ENCODE measurements at places on chromosomes 3 and 15.

DNA sequence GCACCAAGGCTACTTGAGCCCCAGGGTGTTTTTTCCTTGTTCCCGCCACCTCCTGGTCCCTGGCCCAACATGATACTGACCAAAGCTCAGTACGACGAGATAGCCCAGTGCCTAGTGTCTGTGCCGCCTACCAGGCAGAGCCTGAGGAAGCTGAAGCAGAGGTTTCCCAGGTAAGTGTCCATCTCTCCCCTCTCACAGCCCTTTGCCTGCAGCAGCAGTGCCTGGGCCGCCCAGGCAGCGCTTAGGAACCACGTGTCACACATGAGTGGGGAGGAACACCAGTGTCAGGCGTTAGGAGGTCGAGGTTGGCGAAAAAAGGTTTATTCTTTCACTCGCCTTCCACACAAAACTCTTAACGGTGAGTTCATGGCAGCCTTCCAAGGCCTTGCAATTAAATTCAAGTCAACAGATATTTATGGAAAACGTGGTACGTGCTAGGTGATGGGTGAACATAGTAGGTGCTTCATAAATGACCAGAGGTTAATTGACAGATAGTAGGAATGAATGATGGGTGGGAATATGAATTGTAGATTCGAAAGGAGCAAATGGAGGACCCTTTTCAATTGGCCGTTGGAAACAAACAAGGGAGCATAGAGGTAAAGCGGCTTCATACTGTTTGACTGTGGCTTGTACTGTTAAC is 486 bp downstream of the CDIN1 start:
- DNase-seq = no peak

DNA sequence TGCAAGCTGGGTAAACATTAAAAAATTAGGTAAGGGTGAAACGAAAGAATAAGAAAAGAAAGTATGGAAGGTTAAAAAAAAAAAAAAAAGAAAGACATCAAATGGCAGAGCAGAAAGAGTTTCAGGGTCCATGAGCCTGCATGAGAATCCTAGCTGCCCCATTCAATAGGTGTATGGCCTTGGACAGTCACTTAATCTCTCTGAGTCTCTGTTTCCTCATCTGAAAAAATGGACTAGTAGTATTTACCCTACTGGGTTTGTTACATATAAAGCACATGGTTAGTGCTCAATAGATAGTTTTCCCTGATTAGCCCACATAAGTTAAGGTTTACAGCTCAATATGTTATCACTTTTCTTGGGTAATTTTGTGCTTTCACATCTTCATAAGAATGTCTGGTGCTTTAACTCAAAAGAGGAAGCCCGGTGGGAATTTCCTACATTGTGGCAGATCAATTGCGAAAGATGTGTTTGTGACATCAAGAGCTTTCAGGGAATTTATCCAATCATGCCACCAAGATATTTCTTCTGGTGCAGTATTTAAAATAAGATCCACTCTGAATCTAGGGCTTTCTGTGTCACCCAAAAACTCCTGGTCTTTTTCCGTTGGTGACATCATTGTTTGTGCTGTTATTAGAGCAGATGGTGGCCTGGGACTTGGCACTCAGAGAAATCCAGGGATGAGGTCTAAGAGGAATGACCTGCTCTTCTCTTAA is 57.2 kb upstream of the UBE2E1 start:
- peak; percentile 93 for DNase-seq

- DNase-seq = no peak
These were observed 432.2 kb downstream of the UNC13C start for GRCh38 chr15:54410481-54410880.

- DNase-seq = no peak
These were observed 617.5 kb downstream of the TBL1XR1 start for GRCh38 chr3:176579711-176580185.

DNA sequence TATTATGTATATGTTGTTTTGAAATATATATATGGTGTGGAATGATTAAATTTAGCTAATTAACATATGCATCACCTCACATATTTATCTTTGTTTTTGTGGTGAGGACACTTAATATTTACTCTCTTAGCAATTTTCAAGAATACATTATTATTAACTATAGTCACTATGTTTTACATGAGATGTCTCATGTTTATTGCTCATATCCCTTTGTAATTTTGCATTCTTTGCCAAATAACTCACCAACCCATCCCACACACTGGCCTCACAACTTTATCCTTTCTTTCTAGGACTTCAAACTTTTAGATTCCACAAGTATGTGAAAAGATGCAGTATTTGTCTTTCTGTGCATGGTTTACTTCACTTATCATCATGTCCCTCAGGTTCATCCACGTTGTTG is 950.2 kb upstream of the CADM2 start:
- no peak for DNase-seq

All from suppressor macrophage treated with lipopolysaccharide for 1 hour (primary cell).